ENCODE measurements at places on chromosomes 4 and X.

DNA sequence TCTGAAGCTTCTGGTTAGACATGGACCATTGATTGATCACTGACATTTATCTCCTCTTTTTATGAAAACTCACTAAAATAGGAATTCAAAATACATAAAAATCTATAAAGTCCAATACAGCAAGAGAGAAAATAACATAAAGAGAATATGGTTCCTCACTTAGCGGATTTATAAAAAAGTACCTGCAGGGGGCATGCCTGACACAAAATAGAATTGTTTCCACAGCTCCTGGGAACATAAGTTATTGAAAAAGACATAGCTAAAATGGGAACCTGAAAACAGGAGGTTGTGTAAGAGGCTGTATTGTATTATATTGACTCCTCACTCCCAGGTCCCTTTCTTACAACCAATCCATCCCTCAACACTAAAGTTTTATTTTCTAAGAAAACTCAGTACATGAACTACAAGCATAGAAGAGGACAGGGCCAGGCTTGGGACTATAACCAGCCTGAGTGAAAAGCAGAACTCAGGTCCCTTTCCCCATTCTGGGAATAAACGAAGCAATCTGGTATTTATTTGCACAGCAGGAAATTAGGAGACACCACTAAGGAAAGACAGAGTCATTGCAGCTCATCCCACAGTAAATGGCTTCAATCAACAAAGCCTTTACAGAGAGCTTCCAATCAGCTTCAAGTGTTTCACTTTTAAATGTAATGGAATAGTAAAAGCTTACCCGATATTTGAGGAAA is 121.1 kb upstream of the NDST4 start:
- peak; percentile 2 for DNase-seq

GRCh38 chrX:2608638-2609430 is 82.3 kb upstream of the CD99 start:
- DNase-seq = peak; percentile 61

DNA sequence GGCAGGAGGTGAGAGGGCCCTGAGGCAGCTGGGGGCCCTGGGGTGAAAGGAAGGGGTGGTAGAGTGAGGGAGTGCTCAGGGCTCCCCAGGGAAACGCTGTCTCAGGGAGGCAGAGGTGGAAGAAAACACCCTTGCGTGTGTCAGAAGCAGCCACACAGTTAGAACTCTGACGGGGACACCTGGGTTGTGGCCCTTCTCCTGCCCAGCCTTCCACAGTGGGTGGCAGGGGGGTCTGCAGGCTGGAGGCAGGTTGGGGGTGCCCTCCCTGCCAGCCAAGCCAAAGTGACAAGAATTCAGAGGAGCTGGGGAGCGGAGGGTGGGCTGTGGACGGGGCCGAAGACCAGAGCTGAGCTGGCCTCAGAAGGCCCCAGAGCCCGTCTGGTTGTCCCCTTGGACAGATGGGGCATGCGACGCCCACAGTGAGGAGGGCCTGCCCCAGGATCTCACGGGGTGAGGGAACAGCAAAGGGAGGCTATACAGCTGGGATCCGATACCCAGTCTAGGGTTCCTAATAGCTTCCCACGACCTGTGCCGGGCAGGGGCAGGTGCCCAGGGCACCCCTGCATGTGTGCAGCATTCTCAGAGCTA is 105.2 kb upstream of the ADRA2C start:
- DNase-seq = no peak

DNA sequence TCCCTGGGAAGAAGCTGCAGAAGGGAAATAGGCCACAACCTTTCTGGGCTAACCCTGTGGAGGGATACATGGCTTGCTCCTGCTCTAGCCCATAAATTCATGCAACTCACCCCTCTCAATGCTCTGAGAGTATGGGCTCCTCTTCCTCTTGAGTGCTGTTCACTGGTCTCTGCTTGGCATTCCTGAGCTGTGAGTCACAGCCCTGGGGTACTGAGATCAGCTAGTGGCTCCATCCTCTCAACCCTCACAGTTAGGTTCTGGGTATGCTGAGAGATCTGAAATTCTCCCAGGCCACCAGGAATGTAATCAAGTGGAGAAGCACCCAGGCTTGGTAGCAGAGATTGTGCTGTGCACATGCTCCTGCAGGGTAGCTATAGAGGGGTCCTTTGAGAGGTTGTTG is 60.6 kb upstream of the SPANXN2 start:
- no peak for DNase-seq

- DNase-seq = no peak
Measured at GRCh38 chr4:103451341-103451740, 253.2 kb upstream of the CENPE start.

- DNase-seq = no peak
Measured at GRCh38 chr4:117634716-117635115, 399.6 kb upstream of the NDST3 start.

GRCh38 chr4:48341776-48342605 is 662 bp downstream of the SLAIN2 start:
- no peak for DNase-seq

DNA sequence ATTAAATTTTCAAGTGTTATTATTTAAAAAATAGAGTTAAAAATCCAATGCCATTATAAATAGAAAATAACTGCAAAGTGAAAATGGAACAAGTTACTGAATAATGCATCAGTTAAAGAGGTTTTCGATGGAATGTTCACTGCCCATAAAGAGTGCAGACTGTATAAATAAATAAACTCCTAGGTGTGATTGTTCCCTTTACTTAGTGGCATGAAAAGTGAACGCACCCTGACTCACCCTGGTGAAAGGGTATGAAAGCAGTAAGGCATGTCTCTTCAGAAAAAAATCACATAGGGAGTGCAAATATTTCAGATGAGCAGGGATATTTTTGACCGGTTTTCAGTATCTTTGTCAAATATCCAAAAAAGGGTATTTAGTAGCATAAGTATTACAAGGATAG is 387.8 kb downstream of the DCAF12L2 start:
- no peak for DNase-seq

DNA sequence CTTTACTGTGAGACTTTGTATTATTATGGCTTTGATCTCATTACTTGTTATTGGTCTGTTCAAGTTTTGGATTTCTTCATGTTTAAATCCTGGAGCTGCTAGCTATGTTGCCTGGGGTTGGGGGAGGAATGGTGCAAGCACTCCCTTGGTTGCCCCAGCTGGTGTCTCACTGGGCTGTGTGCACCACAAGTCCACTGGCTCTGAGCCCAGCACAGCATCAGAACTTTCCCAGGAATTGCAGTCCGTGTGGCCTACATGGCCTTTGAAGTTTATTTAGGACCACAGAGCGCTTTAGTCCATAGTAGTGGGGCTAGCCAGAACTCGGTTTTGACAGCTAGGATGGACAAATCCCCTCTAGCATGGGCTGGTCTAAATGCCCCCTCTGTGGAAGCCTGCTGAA is 278.8 kb upstream of the RPS6KA3 start:
- DNase-seq = no peak

GRCh38 chrX:23766650-23767551 is 16.1 kb upstream of the SAT1 start:
- no peak for DNase-seq
